SHP77 (cell line): ENCODE measurements at places on chromosomes 1 and 21.

DNA sequence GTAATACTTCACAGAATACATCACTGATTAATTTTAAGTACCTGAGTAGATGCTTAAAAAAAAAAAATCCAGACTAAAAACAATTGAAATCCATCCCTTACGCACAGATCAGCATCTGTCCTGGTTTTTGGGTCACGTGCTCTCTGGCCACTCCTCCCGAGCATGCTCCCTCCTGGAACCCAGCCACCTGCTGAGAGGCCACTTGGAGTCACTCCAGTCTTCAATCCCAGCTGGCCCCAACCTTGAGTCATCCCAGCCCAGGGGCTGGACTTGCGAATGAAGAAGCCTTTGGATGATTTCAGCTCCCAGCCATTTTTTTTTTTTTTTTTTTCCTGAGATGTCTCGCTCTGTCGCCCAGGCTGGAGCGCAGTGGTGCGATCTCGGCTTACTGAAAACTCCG lies 8.9 kb downstream of the MAP1LC3C start:
- peak; percentile 89 for DNase-seq

- no peak for DNase-seq
Observed at GRCh38 chr21:46150073-46150472, 5.3 kb downstream of the FTCD start.

GRCh38 chr1:197485790-197486189 lies 217.7 kb downstream of the CRB1 start:
- DNase-seq = no peak

- no peak for DNase-seq
Observed at GRCh38 chr1:180631194-180631765, 542 bp upstream of the XPR1 start.

- DNase-seq = no peak
Observed at GRCh38 chr21:42956824-42957630, 17.3 kb upstream of the PKNOX1 start.

GRCh38 chr1:115251856-115252255 lies 86.2 kb downstream of the NGF start:
- no peak for DNase-seq

DNA sequence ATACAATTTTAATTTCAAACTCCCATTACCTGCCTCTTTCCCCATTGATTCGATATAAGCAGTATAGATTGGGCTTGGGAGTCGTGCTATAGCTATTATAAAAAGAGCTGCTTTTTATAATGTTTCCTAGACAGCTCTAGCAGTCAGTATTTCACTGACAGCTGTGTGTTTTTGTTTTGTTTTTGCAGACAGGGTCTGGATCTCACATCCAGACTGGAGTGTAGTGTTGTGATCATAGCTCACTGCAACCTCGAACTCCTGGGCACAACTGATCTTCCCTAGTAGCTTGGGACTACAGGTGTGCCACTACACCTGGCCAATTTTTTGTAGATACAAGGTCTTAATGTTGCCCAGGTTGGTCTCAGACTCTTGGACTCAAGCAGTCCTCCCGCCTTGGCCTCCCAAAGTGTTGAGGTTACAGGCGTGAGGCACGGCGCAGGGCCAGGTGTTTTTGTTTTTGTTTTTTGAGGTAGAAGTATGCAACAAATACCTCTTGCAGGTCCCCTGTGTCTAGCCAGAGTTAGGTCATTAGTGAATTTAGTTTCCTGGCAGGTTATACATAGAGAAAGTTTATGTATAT lies 1.7 kb downstream of the NASP start:
- DNase-seq = no peak

- DNase-seq = no peak
Observed at GRCh38 chr1:59332983-59333382, 36.1 kb downstream of the FGGY start.

DNA sequence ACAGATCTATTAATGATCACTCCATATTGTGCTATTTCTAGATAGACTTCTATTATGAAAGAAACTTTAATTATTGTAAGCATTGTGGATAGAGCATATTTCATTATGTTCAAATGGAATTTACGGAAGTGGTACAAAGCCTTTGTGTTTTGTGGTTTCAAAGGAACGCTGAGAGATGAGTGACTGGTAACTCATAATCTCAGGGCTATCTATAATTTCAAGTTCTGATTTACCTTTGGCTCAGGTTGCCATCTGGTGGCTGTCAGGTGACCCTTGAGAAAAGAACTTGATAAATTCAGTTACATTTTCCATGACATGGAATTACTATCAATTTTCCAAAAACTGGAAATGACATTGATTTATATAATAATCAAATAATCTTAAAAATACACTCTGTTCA lies 12.2 kb downstream of the NTNG1 start:
- DNase-seq = no peak

- no peak for DNase-seq
Observed at GRCh38 chr1:66464802-66465201, 69.2 kb upstream of the SGIP1 start.

- no peak for DNase-seq
Observed at GRCh38 chr1:7382971-7383370, 388.1 kb upstream of the VAMP3 start.

DNA sequence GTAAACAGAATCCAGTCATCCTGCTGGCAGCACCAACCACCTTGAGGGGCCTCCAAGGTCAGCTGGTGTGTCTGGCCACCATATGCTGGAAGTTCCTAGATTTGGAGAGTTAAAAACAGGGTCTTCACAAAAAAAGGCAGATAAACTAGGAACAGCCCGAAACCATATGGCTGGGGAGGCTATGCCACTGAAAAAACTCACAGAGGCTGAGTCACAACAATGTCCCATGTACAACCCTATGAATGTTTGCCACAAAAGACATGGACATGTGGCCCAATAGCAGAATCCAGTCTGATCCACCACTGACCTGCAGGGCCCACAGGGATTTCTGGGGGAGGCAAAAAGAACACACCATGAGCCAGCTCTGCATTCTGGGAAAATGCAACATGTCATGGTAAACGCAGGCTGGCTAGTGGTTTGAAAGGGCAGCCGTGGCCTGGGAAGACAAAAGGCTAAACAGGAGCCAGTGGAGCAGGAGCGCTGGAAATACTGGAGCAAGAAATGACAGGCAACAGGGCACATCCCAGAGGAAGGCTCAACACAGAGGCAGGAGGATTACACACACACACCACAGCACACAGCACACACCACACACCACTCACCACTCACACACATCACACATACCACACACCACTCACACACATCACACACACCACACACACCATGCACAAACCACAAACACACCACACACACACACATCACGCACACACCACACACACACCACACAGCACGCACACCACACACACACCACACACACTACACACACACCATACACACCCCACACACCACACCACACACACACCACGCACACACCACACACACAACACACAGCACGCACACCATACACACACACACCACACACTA lies 55.4 kb downstream of the HSF2BP start:
- peak; percentile 23 for DNase-seq

DNA sequence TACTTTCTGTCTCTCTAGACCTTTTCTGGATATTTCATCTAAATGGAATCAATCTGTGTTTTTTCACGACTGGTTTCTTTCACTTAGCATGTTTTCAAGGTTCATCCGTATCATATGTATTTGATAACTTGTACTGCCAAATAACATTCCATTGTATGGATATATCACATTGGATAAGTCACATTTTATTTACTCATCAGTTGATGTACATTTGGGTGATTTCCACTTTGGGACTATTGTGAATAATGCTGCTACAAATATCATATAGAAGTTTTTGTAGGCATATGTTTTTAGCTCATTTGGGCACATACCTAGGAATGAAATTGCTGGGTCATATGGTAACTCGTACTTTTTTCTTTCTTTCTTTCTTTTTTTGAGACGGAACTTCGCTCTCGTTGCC lies 6.7 kb downstream of the HMGN2 start:
- no peak for DNase-seq

DNA sequence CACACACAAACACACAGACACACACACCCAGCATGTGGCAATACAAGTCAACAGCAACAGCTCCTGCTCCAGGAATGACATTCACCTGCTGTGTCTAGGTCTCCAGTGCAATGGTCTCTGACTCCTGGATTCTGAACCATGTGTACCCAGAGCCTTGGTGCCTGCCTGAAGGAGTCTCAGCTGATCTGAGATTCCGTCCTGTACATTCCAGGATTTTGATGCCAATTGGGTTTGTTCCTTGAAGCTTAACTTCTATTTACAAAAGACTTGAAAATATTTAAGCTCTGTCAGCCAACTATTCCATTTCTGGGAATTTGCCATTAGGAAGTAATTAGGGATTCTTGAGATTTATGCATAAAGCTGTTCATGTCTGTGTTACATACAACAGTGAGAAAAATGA lies 85.4 kb upstream of the LRRC8D start:
- DNase-seq = no peak

DNA sequence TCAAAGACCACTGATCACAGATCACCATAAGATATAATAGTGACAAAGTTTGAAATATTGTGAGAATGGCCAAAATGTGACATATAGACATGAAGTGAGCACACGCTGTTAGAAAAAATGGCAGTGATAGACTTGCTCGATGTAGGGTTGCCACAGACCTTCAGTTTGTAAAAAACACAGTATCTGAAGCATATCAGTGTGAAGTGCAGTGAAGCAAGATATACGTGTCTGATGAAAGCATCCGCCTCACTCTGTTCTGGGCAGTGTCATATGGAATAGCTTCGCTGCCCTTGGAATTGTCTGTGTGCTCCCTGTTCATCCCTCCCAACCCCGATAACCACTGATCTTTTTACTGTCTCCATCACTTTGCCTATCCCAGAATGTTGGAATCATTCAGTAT lies 50.7 kb downstream of the GALNT2 start:
- DNase-seq = no peak

DNA sequence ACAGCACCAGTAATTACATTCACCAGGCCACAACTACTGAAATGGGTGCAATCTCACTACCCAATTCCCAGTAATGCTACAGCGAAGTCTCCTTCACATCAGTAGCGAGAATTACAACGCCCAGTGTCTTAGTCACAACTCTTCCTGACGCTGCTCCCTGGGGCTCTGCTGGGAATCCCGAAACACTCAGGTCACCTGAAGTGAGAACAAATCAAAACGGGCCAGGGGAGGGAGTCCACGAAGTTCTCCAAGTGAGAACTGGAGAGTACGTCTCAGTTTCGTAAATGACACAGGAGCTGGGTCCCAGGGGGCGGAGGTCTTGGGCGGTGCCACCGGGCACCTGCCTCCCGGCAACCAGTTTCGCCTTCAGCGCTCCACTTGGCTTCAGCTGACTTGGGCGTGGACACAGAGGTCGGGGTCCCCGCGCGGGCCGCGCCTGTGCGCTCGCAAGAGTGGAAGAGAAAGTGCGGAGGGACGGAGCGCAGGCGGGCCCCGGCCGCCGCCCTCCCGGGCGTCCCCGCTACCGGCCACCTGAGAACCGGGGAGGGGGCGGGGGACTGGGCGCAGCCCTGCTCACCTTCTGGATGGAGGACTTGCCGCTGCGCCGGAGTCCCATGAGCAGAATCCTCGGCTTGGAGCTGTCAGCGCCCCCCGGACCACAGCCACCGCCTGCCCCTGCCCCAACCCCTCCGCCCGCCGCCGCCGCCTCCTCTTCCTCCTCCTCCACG lies 575 bp downstream of the RRAGC start:
- peak; percentile 12 for DNase-seq

DNA sequence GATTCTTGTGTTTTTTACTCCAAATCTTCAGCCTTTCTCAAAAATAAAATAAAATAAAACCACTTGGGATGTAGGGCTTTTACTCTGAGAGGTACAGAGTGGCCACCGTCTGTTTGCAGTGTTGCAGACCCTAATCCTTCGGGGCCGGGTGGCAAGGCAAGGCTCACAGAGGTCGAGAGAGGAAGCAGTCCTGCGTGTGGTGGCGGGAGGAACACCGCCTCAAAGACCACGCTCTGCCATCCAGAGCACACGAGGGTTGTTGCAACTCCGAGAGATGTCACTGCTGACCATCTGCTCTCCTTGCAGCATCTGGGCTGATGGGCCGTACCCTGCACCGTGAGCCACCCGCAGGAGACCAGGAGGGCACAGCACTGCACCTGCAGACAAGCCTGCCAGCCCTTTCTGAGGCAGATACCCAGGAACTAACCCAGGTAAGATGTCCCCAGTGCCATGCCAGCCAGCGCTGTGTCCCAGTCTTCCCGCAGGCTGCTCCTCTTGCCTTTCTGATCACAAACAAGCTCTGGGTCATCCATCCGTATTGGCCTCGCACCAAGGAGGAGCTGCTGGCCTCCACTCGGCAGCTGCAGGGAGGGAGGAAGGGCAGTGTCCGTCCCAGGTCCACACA lies 31.5 kb downstream of the SNAP47 start:
- peak; percentile 48 for DNase-seq

- DNase-seq = peak; percentile 40
Observed at GRCh38 chr1:203796236-203796605, 798 bp downstream of the ZBED6 start.

DNA sequence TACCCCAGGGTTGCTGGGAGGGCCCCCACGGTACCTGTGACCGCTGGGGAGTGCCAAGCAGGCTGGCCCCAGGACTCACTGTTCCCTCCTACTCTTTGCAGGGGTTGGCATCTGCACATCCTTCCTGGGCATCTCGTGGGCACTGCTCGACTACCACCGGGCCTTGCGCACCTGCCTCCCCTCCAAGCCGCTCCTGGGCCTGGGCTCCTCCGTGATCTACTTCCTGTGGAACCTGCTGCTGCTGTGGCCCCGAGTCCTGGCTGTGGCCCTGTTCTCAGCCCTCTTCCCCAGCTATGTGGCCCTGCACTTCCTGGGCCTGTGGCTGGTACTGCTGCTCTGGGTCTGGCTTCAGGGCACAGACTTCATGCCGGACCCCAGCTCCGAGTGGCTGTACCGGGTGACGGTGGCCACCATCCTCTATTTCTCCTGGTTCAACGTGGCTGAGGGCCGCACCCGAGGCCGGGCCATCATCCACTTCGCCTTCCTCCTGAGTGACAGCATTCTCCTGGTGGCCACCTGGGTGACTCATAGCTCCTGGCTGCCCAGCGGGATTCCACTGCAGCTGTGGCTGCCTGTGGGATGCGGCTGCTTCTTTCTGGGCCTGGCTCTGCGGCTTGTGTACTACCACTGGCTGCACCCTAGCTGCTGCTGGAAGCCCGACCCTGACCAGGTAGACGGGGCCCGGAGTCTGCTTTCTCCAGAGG lies 6.8 kb downstream of the XKR8 start:
- no peak for DNase-seq

GRCh38 chr1:232998138-232998537 lies 47.7 kb downstream of the NTPCR start:
- DNase-seq = no peak

- DNase-seq = no peak
Observed at GRCh38 chr1:165960881-165961280, 133.5 kb downstream of the UCK2 start.

DNA sequence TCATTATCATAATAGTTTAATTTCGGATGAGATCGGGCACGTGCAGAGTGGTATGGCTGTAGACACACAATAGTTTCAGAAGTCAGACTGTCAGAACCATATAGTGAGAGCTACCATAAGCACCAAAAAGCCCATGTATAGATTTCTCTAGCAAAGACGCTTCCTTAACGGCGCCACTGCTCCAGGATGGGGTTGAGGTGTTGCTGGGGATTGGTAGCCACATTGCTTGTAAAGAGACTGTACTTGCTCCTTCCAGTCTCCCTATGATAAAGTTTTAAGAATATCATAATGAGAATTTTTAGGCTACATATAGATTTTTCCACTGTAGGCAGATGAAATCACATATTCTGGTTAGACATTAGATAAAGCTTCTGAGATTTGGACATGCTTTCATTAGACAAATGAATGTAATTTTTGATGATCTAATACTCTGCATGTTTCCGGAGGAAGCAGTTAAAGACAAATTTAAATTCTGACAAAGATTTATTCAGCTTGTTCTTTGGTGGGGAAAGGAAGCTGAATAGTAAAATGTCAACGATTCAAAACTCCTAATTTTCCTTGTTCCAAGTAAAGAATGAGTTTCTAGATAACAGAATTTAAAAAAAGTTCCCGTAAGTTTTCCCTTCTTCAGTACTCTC lies 77.7 kb downstream of the MAP3K7CL start:
- no peak for DNase-seq
